ENCODE measurements at places on chromosomes 5 and 9.

DNA sequence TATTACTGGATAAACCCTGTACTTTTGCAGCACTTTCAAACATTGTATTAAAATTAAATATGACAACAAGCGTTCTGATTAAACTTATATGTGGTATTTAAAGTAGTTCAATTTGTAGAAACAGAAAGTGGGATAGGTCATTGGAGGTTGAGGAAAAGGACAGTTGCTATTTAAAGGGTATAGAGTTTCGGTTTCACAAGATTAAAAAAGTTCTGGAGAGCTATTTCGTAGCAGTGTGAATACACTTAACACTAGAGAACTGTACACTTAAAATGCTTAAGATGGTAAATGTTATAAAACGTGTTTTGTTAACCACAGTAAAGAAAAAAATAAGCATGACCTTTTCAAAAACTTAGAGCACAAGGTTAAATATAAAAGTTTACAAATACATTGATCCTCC lies 382.1 kb downstream of the BRINP1 start:
- DNase-seq = no peak

- no peak for DNase-seq
Measured at GRCh38 chr5:119302916-119303897, 52.6 kb upstream of the TNFAIP8 start.

GRCh38 chr9:111348821-111349271 lies 18.8 kb upstream of the OR2K2 start:
- DNase-seq = no peak

- DNase-seq = no peak
Measured at GRCh38 chr9:120258096-120258495, 321.9 kb downstream of the CDK5RAP2 start.

- no peak for DNase-seq
Measured at GRCh38 chr5:85670417-85670816, 947.3 kb upstream of the COX7C start.

- no peak for DNase-seq
Measured at GRCh38 chr5:37930350-37930749, 90.5 kb upstream of the GDNF start.
